ENCODE measurements at places on chromosomes 7 and 10. TPM values are rescaled to one million over a fixed set of nuclear protein-coding genes. Genes with fewer than 3 reads are reported as not detected.

The SLC18A2 gene
- total RNA-seq = 0.15 TPM

The GNAT3 gene
- total RNA-seq = not detected

The HOXA9 gene
- total RNA-seq = 19.9 TPM

The POLR1F gene
- total RNA-seq = 5.9 TPM

The SLC26A5 gene
- not detected for total RNA-seq

The PRKCQ gene
- total RNA-seq = 72.0 TPM

The RET gene
- 2.6 TPM for total RNA-seq

The OR6V1 gene
- not detected for total RNA-seq

The INTS1 gene
- total RNA-seq = 61.3 TPM

The PSD gene
- total RNA-seq = 0.15 TPM

The OR2A12 gene
- total RNA-seq = not detected

The PON1 gene
- not detected for total RNA-seq

The MYO1G gene
- total RNA-seq = 0.41 TPM

The HNRNPH3 gene
- 102 TPM for total RNA-seq

The HIPK2 gene
- 95.5 TPM for total RNA-seq

The GHRHR gene
- not detected for total RNA-seq

The PRKAR2B gene
- 1.8 TPM for total RNA-seq

The ACTL6B gene
- not detected for total RNA-seq

The GFRA1 gene
- total RNA-seq = 12.1 TPM

The SPDYE2B gene
- not detected for total RNA-seq

The SFTPA1 gene
- 0.64 TPM for total RNA-seq

The TBX20 gene
- total RNA-seq = not detected

The COL17A1 gene
- not detected for total RNA-seq

The TMEM213 gene
- total RNA-seq = not detected
